ENCODE measurements at places on chromosomes 16 and 17. TPM values are rescaled to one million over a fixed set of nuclear protein-coding genes. Genes with fewer than 3 reads are reported as not detected.

Gene CBX2
- total RNA-seq, result not detected

DNA sequence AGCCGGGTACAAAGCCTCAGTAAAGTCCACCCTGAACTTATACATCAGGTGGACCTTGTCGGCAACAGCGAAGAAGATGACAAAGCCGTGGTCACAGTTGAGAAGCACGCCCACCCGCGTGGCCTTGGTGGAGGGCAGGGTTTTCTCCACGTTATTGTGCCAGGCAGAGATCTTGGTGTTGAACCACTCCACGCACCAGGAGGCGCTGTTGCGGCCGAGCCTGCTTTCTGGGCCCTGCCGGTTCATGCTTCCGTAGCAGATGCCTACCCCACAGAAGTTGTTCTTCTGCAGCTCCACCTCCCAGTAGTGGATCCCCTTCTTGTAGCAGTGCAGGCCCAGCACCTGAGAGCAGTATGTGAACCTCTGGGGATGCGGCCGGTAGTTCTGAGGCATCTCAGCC, 22.1 kb downstream of the TRIM25 start:
- peaks cover 89% of the 10 kb centered on the region for H3K36me3 ChIP-seq
- H3K4me1 ChIP-seq, result no peaks in the 10 kb centered on the region
- no peak overlapping the region for H3K4me3 ChIP-seq
- peak; percentile 49 for DNase-seq

Gene NAA60
- total RNA-seq, result 27.8 TPM

Gene ANKRD40CL
- total RNA-seq, result not detected

GRCh38 chr17:38511150-38512108, 83.2 kb downstream of the ARHGAP23 start:
- no peak for DNase-seq
- H3K4me1 ChIP-seq, result peaks cover 6% of the 10 kb centered on the region
- H3K36me3 ChIP-seq, result no peaks in the 10 kb centered on the region
- H3K27me3 ChIP-seq, result peaks cover 27% of the 10 kb centered on the region
- no peak overlapping the region for H3K27ac ChIP-seq

GRCh38 chr16:46569231-46569735, 51.9 kb downstream of the SHCBP1 start:
- no peak for DNase-seq
- no peaks in the 10 kb centered on the region for H3K27me3 ChIP-seq
- H3K4me3 ChIP-seq, result no peak overlapping the region
- peaks cover 6% of the 10 kb centered on the region for H3K4me1 ChIP-seq

- no peaks in the 10 kb centered on the region for H3K36me3 ChIP-seq
- H3K4me3 ChIP-seq, result no peak overlapping the region
- H3K27ac ChIP-seq, result no peak overlapping the region
- no peaks in the 10 kb centered on the region for H3K4me1 ChIP-seq
- peaks cover under 1% of the 10 kb centered on the region for H3K27me3 ChIP-seq
- no peak for DNase-seq
Measured at GRCh38 chr17:72465191-72466024, 344.6 kb downstream of the SOX9 start.

Gene ASPHD1
- not detected for total RNA-seq

GRCh38 chr17:45284176-45285140, 22.6 kb upstream of the SPATA32 start:
- no peaks in the 10 kb centered on the region for H3K27me3 ChIP-seq
- H3K4me3 ChIP-seq, result no peak overlapping the region
- peaks cover 69% of the 10 kb centered on the region for H3K36me3 ChIP-seq
- no peak overlapping the region for H3K27ac ChIP-seq
- peak; percentile 40 for DNase-seq
- peaks cover 4% of the 10 kb centered on the region for H3K4me1 ChIP-seq

- no peak for DNase-seq
- peaks cover 17% of the 10 kb centered on the region for H3K36me3 ChIP-seq
- peaks cover 4% of the 10 kb centered on the region for H3K4me1 ChIP-seq
- no peak overlapping the region for H3K27ac ChIP-seq
Measured at GRCh38 chr16:878072-878784, 77.7 kb upstream of the GNG13 start.

- H3K27ac ChIP-seq, result no peak overlapping the region
- H3K4me1 ChIP-seq, result no peaks in the 10 kb centered on the region
- no peak overlapping the region for H3K4me3 ChIP-seq
- no peaks in the 10 kb centered on the region for H3K36me3 ChIP-seq
- H3K27me3 ChIP-seq, result no peaks in the 10 kb centered on the region
- DNase-seq, result no peak
Measured at GRCh38 chr17:47352848-47353247, 29.1 kb downstream of the EFCAB13 start.

- DNase-seq, result peak; percentile 19
- H3K4me3 ChIP-seq, result no peak overlapping the region
- peaks cover 6% of the 10 kb centered on the region for H3K4me1 ChIP-seq
- no peak overlapping the region for H3K27ac ChIP-seq
- H3K27me3 ChIP-seq, result peaks cover 11% of the 10 kb centered on the region
Measured at GRCh38 chr17:15238057-15238456, 27.1 kb downstream of the PMP22 start.

DNA sequence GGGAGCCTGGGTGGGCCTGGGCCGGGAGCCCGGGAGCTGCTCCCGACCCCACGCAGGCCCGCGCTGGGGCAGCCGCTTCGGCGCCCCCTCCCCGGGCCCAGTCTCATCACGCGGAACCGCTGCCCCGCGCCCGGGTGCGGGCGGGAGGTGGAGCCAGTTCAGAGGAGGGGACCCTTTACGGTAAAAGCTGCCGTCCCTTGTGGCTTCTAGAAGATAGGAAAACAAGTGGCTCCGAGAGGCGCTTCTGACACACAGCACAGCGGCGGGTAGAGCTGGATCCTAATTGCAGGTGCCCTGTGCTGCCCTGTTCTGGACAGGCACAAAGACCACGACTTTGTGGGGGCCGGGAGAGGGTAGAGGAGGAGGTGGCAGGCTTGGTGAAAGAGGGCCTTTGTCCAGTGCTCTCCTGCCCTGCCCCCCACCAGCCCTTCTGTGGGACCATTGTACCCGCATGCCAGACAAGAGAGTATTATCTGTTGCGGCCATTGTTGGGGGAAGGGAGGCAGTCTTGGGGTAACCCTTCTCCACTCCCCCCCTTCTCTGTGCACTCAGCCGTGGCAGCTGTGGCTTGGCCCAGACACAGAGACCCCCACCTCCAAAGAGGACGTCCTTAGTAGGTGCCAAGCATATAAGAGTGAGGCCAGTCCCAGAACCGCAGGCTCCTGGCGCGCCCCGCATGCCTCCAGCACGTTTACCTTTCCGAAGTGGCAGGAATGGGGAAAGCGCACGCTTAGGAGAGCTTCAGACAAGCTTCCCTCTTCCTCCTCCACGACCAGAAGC, 736 bp downstream of the CNP start:
- H3K27ac ChIP-seq, result peak overlapping the region; percentile 65
- H3K36me3 ChIP-seq, result peaks cover 19% of the 10 kb centered on the region
- no peaks in the 10 kb centered on the region for H3K27me3 ChIP-seq
- peak overlapping the region; percentile 91 for H3K4me3 ChIP-seq
- peak; percentile 61 for DNase-seq

Gene PRR35
- total RNA-seq, result not detected
